ENCODE measurements at places on chromosomes 2 and 18. TPM values are rescaled to one million over a fixed set of nuclear protein-coding genes. Genes with fewer than 3 reads are reported as not detected.

MAPRE3 gene
- 9.5 TPM for total RNA-seq

SAG gene
- not detected for total RNA-seq

ZAP70 gene
- 0.44 TPM for total RNA-seq

SERPINB13 gene
- not detected for total RNA-seq

SCN2A gene
- total RNA-seq, result 0.73 TPM

TMEM17 gene
- total RNA-seq, result 2.6 TPM

RASGRP3 gene
- total RNA-seq, result 2.1 TPM

SKOR2 gene
- total RNA-seq, result not detected

SP5 gene
- not detected for total RNA-seq

OTOF gene
- not detected for total RNA-seq

MROH2A gene
- total RNA-seq, result not detected

All from osteocyte (in vitro differentiated cells).